AG08396 (cell line): ENCODE measurements at places on chromosomes 6 and 20.

- no peak for DNase-seq
Observed at GRCh38 chr6:160368670-160369069, 20.5 kb downstream of the SLC22A3 start.

GRCh38 chr6:44446626-44447300, 59.3 kb downstream of the CDC5L start:
- DNase-seq = peak; percentile 17

GRCh38 chr6:55937261-55937947, 62.0 kb upstream of the BMP5 start:
- DNase-seq = no peak

- DNase-seq = no peak
Observed at GRCh38 chr6:167734662-167735083, 92.0 kb upstream of the AFDN start.

GRCh38 chr20:24646321-24646720, 176.9 kb downstream of the SYNDIG1 start:
- DNase-seq = no peak

DNA sequence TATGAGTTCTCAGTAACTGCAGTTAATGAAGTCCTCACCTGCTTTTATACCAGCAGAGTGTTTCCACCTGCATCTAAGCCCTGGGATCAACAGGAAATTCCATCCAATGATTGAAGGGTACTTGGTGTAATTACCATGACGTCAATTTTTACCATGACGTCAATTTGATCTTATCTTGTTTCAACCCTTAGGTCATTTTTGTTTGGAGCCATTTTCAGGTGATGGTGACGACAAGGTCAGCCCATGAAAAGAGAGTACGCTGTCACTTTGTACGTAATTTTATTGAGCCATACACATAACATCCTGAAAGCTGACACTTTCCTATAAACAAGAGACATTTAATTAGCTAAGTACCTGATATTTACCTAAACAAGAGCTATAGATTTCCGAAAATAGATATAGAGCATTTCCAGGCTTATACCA, at the start of gene CGA:
Gene CGA, minus strand, starts transcription at position 20 of the 423 bp plus-strand sequence. CDS start 6,906 bp downstream, outside the sequence.
- DNase-seq = no peak

GRCh38 chr6:78380541-78380940, 486.8 kb upstream of the IRAK1BP1 start:
- DNase-seq = no peak

- no peak for DNase-seq
Observed at GRCh38 chr6:139985236-139985815, 610.9 kb upstream of the CITED2 start.

DNA sequence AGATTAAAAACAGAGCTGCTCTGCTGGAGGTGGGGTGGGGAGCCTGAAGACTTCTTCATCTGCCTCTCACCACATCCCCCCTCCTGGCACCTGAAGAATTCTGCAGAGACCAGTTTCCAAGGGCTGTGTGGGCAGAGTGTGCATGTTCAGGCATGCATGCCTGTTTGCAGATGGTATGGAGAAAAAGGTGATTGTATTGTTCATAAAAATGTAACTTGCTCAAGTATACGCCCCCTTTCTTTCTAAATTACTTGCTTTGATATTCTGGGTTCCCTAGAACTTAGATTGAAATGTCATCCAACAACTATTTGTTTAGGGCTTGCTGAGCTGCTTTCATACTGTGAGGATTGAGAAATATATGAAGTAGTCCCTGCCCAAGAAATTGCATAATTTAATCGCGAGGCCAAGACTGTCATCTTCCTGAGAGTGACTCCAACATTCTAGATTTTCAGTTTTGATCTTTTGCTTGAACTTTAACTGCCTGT, 83.6 kb downstream of the LCA5 start:
- peak; percentile 11 for DNase-seq

GRCh38 chr6:76814496-76815458, 648.5 kb downstream of the HTR1B start:
- no peak for DNase-seq

DNA sequence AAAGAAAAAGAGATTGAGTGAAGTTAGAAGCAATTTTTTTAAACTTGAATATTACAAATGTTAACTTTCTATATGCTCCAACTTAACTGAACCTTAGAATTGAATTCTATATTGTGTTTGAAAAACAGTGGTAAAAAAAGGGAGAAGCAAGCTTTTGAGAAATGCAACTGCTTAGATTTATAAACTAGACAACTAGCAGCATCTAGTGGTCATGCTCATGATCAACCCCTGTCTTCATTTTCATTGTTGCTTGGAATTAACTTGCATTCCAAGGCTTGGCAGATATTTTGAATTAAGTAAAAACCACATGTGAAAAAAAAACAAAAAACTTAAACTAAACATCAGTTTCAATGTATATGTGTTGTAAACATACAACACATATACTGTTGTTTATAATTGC, 113.1 kb downstream of the C6orf58 start:
- peak; percentile 13 for DNase-seq

GRCh38 chr20:34525709-34526416, 9.6 kb downstream of the DYNLRB1 start:
- DNase-seq = peak; percentile 94

- DNase-seq = no peak
Observed at GRCh38 chr20:23874747-23875146, 4.8 kb downstream of the CST5 start.

DNA sequence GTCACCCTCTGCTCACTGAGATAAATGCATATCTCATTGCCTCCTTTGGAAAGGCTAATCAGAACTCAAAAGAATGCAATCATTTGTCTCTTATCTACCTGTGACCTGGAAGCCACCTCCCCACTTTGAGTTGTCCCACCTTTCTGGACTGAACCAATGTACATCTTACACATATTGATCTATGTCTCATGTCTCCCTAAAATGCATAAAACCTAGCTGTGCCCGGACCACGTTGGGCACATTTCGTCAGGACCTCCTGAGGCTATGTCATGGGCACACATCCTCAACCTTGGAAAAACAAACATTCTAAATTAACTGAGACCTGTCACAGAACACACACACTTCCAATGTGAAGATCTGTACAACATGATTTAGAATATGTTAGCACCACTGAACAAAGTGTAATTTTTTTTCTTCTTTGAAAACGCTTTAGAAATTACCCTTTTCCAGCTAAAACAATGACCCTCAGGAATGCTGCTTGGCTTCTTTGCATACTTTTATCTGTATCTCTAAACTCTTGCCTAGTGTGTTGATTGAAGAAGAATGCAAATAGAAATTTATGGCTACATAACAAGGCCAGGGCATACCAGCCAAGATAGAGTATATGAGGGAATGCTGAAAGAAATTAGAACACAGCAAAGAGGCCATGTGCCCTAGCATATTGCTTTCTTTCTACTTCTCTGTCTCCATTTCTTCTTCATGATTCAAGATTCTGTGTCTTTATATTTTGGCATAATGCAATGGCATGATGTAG, 84.6 kb upstream of the DST start:
- peak; percentile 28 for DNase-seq

DNA sequence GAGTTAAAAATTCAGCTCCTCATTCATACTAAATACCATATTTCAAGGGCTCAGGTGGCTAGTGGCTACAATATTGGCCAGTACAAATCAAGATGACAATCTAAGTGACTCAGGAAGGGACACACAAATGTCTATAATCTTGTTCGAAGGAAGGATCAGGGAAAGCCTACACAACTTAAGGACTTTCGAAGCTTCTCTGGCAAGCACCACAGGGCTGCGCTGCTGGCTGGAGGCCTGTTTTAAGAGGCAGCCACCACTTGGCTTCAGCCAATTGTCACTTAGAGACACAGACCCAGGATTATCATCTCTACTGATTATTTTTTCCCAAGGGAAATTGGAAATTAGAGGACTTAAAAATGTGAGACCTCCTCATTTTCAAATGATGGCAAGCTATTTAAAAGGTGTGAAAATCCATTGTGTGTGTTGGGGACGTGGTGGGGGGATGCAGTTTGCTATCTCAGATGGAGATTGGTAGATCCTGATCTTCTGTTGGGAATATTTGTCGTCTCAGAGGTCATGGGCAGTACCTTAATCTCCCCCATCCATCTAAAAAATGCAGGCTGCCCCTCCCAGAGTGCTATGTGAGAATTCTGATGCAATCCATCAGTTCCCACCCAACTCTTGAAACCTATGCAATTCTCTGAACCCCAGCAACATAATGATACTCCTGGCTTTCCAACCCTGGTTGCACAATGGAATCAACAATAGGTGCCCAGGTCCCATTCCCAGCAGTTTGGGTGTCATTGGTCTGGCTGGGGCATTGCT, 11.3 kb downstream of the ARHGAP40 start:
- DNase-seq = no peak

- no peak for DNase-seq
Observed at GRCh38 chr6:95780037-95780436, 202.7 kb downstream of the MANEA start.

DNA sequence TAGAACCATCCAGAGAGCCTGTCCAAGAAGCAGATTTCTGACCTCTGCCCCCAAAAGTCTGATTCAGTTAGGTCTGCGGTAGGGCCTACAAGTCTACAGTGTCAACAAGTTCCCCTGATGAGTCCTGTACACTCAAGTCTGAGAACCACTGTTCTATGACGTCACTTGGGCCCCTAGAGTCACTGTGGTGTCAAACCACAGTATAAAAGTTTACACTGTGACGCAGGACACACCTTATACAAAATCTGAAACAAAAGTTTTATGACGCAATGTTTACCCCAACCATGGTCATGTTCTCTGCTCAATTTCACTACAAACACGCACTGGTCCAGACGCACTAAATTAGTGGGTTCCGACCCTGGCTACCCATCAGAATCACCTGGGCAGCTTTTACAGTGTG, 17.9 kb downstream of the SLA2 start:
- DNase-seq = no peak

DNA sequence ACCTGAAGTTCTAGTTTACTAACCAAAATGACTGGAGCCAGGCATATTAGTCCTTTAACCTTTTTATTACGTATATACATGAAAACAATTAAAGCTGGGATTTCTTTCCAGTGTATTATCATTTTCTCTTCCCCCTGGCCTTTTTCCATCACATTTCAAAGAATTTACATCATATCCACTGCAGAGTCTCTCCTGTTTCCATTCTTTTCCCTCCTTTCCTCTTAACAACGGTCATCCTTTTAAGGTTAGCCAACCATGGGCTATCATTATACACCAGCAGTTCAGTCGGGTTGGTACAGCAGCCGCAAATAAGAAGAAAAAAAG, 104.6 kb downstream of the TFAP2A start:
- DNase-seq = no peak

DNA sequence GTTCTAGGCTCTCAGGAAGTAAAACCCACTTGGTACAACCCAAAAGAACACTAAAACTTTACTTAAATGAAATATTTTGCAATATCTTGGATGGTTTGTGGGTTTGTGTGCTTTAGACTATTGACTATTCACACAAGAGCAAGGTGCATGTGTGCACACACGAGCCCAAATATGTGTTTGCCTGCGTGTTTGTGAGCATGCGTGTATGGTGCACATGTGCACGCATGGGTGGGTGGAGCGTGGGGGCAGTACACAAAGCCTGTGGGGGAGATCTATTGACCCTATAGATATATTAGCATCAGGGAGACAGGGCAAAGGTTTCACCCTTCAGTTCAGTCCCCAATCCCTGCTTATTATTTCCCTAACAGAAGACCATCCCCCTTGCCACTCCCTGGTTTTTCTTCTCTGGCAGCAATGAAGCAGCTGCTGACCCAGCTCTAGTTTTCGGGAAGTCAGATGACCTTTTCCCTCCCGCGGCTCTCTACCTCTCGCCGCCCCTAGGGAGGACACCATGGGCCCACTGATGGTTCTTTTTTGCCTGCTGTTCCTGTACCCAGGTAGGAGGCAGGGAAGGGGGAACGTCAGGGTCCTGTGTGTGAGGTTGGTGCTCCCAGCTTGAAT, at the start of gene C2:
Gene C2, plus strand, starts transcription at position 476 of the 621 bp plus-strand sequence. Its CDS starts 36 bp downstream, at position 512.
- DNase-seq = no peak

- DNase-seq = no peak
Observed at GRCh38 chr20:35290186-35290886, 1.9 kb downstream of the FAM83C start.

- no peak for DNase-seq
Observed at GRCh38 chr6:53412021-53412715, 63.4 kb upstream of the ELOVL5 start.
